ENCODE measurements at places on chromosomes 2 and 18. TPM values are rescaled to one million over a fixed set of nuclear protein-coding genes. Genes with fewer than 3 reads are reported as not detected.

DNA sequence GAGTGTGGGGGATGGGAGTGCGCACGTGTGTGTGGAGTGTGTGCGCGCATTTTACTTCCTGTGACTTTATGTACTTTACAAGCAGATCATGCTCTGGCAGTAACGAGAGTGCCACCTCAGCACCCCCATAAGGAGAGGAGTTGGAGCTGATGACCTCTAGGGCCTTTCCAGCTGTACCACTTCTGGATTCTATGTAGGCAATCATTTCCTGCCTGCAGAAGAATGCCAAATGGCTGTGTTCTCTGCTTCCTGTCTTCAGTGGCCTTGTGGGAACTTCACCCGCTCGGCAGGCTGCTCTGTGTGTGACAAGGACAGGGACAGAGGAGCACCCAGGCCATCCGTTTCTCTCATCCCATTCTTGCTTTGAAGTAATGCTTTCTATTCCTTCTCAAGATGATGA is 22.8 kb upstream of the ZNF385B start:
- DNase-seq: no peak

DNA sequence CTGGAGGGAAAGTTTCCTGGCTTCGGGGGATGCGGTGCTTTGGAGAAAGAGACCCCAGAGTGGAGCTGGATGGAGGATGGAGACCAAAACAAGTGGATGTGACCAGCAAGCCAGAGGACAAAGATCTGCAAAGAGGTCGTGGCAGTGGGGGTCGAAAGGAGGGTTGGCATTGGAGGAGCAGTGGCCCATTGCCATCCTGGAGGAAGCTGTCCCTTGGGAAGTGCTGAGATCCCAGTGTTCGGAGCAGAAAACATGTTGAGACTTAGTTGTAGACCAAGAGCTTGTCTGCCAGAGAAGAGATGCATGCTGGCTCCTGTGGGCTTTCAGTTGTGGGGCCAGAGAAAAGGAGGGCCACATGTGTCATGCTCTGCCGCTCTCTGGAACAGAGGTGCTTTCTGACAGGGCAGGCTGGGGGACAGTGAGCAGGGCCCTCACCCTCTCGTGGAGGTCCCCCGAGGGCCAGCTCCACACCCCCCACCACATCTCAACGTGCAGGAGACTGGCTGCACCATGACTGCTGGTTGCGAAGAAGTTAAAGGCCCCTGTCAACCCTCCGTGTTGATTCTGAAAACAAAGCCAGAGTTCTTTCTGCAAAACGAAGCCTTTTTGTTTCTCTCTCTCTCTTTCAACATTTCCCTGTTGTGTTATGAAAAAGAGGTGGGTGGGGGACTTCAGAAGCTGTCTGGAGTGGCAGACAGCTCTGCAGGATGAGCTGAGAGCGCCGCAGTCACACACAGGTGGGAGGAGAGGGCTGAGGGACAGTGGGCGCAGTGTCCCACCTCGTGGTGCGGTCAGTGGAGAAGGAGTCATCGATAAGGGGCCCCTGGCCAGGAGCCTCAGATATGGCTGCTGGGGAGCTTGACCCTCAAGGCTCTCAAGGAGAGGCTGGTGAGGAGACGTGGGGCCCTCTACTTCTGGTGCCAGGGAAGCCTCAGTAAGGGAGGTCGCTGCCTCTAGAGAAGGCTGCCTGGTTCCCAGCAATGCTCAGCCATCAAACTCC is 77.6 kb upstream of the BCL2L11 start:
- no peak for DNase-seq

DNA sequence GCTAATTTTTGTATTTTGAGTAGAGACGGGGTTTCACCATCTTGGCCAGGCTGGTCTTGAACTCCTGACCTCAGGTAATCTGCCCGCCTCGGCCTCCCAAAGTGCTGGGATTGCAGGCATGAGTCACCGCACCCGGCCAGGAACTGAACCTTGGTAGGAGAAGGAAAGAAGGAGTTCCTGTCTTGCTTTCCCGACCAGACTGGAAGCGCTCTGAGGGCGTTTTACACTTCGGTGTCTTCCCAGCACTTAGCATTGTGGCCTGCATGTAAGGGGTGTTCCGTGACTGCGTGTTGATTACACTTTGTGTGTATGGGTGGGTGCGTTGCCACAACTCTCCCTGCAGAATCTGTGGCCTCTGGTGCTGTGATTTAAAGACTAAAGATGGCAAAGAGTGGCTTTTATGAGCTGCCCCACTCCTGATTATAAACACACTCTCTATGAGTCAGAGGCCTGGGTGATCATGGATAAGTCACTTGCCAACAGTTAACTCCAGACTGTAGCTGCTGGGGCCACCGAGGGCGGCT is 46.0 kb downstream of the ODC1 start:
- DNase-seq: no peak

Gene ALPG
- total RNA-seq: not detected

Gene CABYR
- 0.93 TPM for total RNA-seq
